ENCODE measurements at places on chromosomes 12 and 14.

DNA sequence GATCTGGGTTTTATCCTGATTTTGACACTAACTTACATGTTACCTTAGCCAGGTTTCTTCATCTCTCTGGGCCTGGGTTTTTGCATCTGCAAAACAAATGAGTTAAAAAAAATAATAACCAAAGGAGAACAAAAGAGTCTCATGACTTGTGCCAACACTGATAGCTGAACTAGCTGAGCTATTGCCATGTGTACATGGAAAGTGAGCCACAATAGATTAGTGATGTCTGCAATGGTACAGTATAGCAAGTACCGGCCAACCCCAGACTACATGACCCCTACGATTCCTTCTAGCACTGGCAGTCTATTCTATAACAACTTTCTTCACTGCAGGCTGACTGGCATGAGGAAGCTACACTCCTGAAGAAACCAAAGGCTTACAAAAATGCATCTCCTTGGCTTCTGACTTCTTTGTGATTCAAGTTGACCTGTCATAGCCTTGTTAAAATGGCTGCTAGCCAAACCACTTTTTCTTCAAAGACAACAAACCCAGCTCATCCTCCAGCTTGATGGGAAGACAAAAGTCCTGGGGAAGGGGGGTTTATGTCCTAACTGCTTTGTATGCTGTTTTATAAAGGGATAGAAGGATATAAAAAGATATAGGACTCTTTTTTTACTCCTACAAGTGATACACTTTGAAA lies 123.7 kb downstream of the DAD1 start:
- no peak for DNase-seq

DNA sequence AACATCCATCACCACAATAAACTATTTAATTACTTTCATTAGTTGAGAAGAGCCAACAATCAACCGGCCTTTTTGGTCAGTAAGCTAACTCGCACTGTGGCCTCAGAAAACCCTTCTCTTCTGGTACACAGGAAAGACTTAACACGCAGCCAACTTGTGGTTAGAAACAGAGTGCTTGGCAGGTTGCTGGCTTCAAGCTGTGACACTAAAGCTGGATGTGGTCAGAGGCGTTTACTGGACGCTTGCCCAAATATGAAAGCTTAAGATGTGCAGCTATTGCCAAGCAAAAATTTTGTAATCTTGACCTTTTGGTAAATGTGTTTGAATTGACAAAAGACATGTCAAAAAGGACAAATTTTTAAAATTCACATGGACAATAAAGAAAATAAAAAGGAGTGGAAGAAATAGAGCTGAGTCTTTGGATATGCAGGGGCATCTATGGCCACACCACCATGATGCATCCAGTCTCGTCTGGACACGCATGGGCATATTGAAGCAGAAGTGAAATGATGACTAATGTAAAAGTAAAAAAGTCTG lies 2.6 kb upstream of the KLRK1 start:
- peak; percentile 68 for DNase-seq

DNA sequence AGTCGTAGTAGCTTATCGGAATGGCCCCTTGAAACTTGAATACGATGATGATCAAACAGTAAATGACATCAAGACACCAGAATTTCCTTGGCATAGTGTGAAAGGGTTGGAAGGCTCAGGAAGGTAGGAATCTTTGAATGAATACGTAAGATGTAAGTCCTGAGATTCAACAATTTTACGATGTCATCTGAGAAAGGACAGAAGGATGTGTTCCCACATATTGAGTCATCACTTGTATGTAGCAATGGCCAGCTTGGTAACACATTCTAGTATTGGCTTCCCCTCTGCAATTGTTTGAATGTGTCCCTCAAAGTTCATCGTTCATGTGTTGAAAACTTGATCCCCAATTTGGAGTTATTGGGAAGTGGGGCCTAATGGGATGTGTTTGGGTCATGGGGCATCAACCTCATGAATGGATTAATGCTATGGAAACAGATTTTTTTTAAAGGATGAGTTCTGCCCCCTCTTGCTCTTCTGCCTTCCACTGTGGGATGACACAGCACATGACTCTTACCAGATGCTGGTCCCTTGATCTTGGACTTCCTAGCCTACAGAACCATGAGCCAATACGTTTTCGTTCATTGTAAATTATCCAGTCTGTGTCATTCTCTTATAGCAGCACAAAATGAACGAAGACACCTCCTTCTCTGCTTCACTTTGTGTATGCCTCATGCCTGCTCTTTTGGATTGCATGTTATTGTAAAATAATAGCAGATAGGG lies 284.6 kb downstream of the BCAT1 start:
- DNase-seq = no peak

DNA sequence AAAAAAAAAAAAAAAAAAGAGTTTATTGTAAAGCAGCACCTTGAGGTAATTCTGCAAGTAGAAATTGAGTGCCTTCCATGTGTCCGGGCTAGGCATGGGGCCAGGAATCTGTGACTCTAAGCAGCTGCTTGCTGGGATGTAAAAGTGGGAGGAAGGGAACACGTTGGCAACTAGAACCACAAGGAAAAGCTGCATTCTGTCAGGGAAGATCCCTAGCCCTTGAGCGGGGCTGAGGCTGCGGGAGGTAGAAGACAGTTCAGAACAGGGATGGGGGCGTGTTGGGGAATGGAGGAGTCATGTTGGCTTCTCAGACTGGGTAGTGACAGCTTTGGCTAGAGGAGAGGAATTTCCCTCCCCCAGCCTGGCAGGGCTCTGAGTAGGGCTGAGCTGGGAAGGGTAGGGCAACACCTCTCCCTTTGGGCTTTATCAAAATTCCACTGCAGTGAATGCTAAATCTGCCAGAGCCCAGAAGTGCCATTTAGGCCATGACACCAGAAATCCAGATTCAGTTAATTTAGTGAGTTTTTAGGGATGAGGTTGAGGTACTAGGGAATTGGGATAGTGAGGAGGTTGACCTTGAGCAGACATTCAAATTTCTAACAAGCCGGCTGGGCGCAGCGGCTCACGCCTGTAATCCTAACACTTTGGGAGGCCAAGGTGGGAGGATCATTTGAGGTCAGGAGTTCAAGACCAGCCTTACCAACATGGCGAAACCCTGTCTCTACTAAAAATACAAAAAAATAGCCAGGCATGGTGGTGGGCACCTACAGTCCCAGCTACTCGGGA lies 3.4 kb upstream of the TRAFD1 start:
- no peak for DNase-seq

DNA sequence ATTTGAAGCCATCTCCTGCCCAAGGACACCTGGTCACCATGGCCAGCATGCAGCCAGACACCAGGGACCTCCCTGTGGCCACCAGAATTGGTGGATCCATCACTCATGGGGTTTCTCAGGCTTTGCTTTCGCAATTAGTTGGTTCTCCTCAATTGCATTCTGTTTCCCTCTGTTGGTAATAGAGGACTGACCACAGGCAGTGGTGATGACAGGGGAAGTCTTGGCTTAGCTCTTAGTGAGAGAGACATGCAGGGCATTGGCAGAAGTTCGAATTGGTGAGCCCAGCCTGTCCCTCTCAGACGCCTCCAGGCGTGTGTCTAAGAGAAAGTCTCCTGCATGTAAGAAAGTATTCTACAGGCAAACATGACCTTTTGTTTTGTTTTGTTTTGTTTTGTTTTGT lies 21.3 kb downstream of the HCAR2 start:
- DNase-seq = no peak

- no peak for DNase-seq
Measured at GRCh38 chr14:80606347-80606772, 335.2 kb downstream of the CEP128 start.

- DNase-seq = no peak
Measured at GRCh38 chr12:77226368-77226767, 161.0 kb upstream of the E2F7 start.

GRCh38 chr14:58882577-58883018 lies 244.8 kb downstream of the DACT1 start:
- no peak for DNase-seq

DNA sequence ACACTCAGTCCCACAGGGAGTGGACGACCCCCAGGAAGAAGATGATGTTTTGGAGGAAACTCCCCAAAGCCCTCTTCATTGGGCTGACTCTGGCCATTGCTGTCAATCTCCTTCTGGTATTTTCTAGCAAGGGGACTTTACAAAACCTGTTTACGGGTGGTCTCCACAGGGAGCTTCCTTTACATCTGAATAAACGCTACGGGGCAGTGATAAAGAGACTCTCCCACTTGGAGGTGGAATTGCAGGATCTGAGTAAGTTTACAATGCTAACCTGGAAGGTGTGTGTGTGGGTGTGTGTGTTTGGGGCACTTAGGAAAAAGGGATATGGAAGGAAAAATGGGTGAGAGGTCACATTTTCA lies 416 bp downstream of the GALNT8 start:
- no peak for DNase-seq

Data from CD4-positive, alpha-beta T cell treated with Interleukin-10 for 1 hour (primary cell).